ENCODE measurements at places on chromosomes 7 and 10.

DNA sequence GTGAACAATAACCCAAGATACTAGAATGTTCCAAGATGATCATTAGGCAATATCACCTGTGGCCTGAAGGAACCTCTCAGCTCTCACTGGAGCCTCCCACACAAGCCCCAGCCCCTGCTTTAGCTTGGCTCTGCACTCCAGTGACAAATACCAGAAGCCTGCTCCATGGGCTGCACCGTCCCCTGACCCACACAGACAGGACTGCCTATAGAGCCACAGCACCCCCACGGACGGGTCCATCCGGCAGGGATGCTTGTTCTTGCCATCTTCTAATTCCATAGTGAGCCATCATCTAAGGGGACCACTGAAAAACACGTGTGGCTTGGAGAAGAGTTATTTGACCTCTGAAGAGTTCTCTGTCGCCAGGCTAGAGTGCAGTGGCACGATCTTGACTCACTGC lies 100.9 kb downstream of the PTN start:
- H3K27ac ChIP-seq: no peak overlapping the region
- H3K4me3 ChIP-seq: no peak overlapping the region
- H3K36me3 ChIP-seq: no peaks in the 10 kb centered on the region
- DNase-seq: no peak

GRCh38 chr10:78389419-78389818 lies 355.8 kb downstream of the RPS24 start:
- no peaks in the 10 kb centered on the region for H3K4me1 ChIP-seq
- no peaks in the 10 kb centered on the region for H3K36me3 ChIP-seq
- H3K27ac ChIP-seq: no peak overlapping the region
- DNase-seq: no peak
- no peak overlapping the region for H3K4me3 ChIP-seq
- peaks cover 39% of the 10 kb centered on the region for H3K27me3 ChIP-seq

- DNase-seq: no peak
- no peaks in the 10 kb centered on the region for H3K4me1 ChIP-seq
- no peak overlapping the region for H3K4me3 ChIP-seq
- H3K36me3 ChIP-seq: no peaks in the 10 kb centered on the region
- no peak overlapping the region for H3K27ac ChIP-seq
Measured at GRCh38 chr10:125101049-125101448, 59.3 kb downstream of the CTBP2 start.

DNA sequence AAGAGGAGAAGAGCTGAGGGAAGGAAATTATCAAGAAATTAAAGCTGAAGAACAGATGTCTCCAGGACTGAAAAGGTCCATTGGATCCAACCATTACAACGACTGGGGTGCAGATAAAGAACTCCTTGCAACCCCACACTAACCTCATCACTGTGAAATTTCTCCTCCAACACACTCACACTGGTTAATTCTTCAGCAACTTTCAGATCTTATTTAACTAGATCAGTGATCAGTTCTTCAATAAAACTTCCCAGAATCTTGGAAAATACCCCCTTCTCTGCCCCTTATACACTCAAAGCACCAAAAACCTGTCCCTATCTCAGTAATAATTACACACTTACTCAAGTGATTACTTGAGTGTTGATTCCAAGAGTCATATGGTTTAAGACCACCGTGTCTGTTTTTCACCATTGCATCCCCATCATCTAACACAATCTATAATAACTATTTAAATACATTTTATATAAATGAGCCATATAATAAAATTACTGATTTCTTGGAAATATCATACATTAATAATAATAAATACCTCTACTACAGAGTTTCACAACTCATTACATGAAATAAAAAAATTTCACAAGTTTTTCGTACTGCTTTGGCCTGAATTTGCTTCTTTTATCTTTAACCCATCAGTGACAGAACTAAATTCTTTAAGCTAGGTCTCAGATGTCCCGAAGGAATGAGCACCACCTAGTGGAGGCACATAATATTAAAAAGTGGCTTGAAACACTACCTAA lies 123.7 kb downstream of the MPP7 start:
- H3K4me3 ChIP-seq: peak overlapping the region; percentile 90
- peaks cover 8% of the 10 kb centered on the region for H3K36me3 ChIP-seq
- H3K27ac ChIP-seq: peak overlapping the region; percentile 98
- peaks cover 24% of the 10 kb centered on the region for H3K4me1 ChIP-seq
- no peak for DNase-seq

DNA sequence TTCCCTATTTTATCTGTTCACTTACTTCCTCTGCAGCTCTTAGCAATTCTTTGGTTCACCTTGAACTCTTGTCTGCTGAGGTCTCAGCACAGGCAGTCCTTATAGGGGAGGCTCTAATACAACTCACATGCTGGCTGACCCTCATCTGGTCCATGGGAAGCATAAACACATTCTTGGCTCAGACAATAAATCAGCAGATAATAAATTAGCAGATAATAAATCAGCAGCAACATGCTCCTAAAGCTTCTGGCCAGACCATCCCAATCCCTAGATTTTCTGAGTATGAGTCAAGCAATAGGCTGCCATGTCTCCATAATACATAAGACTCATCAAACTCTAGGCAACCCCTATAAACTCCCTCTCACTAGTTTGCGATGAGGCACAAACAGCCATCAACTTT lies 208.6 kb upstream of the STEAP4 start:
- DNase-seq: no peak
- no peaks in the 10 kb centered on the region for H3K4me1 ChIP-seq
- no peak overlapping the region for H3K27ac ChIP-seq
- H3K27me3 ChIP-seq: no peaks in the 10 kb centered on the region
- H3K36me3 ChIP-seq: no peaks in the 10 kb centered on the region
- no peak overlapping the region for H3K4me3 ChIP-seq

- H3K4me1 ChIP-seq: no peaks in the 10 kb centered on the region
- DNase-seq: no peak
- H3K36me3 ChIP-seq: no peaks in the 10 kb centered on the region
- peaks cover 22% of the 10 kb centered on the region for H3K27me3 ChIP-seq
Measured at GRCh38 chr10:117647306-117647705, 104.8 kb downstream of the EMX2 start.

DNA sequence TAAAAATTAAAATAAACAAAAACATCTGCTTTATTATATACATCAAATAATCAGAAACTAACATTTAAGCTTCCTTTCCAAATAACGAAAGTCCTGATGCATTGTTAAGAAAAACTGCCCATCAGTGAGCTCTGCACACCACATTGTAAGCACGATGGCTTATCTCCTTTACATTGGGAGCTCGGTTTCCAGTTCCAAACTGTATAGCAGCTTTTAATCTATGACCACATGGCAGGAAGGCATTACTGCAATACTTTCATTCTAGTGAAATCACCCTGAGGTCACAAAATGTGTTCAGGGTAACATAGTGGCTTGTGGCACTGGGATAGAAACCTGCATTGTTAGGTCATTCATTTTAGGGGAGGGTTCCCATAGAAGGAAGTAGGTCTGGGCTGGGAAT lies 146.3 kb downstream of the ZNF22 start:
- H3K27ac ChIP-seq: no peak overlapping the region
- H3K27me3 ChIP-seq: peaks cover 31% of the 10 kb centered on the region
- no peak overlapping the region for H3K4me3 ChIP-seq
- H3K4me1 ChIP-seq: no peaks in the 10 kb centered on the region
- H3K36me3 ChIP-seq: peaks cover 2% of the 10 kb centered on the region
- no peak for DNase-seq

GRCh38 chr7:45052011-45052410 lies 36.8 kb downstream of the NACAD start:
- peaks cover 35% of the 10 kb centered on the region for H3K36me3 ChIP-seq
- peaks cover 69% of the 10 kb centered on the region for H3K4me1 ChIP-seq
- H3K4me3 ChIP-seq: no peak overlapping the region
- no peaks in the 10 kb centered on the region for H3K27me3 ChIP-seq
- H3K27ac ChIP-seq: no peak overlapping the region
- DNase-seq: no peak

DNA sequence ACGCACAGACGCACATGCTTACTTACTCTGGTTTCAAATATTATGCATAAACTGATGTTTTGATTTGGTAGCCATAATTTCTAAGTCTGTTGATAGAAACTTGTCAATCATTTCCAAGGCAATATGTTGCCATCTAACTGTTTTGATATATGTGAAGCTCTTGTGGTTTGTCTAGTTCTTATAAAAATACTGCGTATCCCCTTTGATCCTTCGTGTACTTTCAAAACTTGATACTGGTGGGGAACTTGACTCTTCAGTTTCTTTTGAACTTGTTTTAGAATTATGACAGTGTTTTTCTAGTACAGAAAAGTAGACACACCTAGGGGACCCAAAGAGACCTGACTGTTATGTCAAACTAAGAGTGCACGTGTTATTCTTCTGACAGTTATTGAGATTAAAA lies 708.0 kb downstream of the LRMDA start:
- no peaks in the 10 kb centered on the region for H3K27me3 ChIP-seq
- no peak overlapping the region for H3K27ac ChIP-seq
- no peak overlapping the region for H3K4me3 ChIP-seq

GRCh38 chr7:154569916-154570315 lies 433.0 kb downstream of the PAXIP1 start:
- H3K4me3 ChIP-seq: no peak overlapping the region
- no peaks in the 10 kb centered on the region for H3K36me3 ChIP-seq
- H3K27ac ChIP-seq: no peak overlapping the region
- no peak for DNase-seq
- H3K4me1 ChIP-seq: no peaks in the 10 kb centered on the region

DNA sequence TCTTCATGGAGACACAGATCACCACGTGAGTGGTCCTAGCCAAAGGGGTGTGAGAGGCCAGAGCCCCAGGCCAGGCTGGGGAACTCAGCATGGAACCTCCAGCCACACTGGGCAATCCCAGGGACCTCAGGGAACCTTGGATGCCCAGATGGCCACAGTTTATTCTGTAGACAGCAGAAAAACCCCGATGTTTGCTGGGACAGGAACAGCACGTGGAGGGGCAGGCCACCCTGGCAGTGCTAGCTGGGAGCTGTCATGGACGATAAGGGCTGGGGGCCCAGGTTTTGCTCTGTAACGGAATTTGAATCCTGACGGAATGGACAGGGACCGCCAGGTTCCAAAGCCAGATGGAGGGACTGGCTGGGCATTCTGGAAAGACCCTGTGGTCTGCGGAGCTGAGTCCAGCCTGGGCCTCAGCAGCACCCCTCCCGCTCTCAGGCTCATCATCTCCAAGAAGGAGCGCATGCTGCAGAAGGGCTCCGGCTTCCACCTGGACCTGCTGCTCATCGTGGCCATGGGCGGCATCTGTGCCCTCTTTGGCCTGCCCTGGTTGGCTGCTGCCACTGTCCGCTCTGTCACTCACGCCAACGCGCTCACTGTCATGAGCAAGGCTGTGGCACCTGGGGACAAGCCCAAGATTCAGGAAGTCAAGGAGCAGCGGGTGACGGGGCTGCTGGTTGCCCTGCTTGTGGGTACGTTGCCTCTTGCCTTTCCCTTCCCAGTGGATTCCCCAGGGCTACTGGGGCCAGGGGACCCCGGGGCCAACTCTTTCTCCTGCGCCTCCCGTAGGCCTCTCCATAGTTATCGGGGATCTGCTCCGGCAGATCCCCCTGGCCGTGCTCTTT lies 5.6 kb downstream of the FASTK start:
- peaks cover 17% of the 10 kb centered on the region for H3K4me1 ChIP-seq
- H3K27ac ChIP-seq: no peak overlapping the region
- DNase-seq: no peak
- H3K4me3 ChIP-seq: no peak overlapping the region
- peaks cover 26% of the 10 kb centered on the region for H3K36me3 ChIP-seq

GRCh38 chr10:110851020-110851612 lies 20.6 kb upstream of the PDCD4 start:
- peaks cover 11% of the 10 kb centered on the region for H3K36me3 ChIP-seq
- no peak for DNase-seq
- peak overlapping the region; percentile 65 for H3K4me3 ChIP-seq
- H3K27me3 ChIP-seq: no peaks in the 10 kb centered on the region

DNA sequence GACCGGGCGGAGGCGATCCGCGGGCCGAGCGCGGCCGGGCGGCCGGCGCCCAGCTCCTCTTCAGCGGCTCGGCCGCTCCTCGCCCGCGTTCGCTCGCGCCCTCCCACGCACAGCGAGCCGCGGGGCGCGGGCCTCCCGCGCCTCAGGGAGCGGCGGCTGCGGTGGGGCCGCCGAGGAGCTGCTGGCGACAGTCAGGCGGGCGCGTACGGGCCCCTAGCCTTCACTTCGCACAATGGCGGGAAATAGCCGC lies at the start of gene MCMBP:
MCMBP (minus strand) TSS at position 234 of the 250 bp plus-strand sequence. CDS start 259 bp downstream, outside the sequence.
- H3K36me3 ChIP-seq: peaks cover 12% of the 10 kb centered on the region
- no peaks in the 10 kb centered on the region for H3K27me3 ChIP-seq
- DNase-seq: no peak
- H3K27ac ChIP-seq: peak within 1 kb of the TSS; percentile 82
- H3K4me3 ChIP-seq: peak within 1 kb of the TSS; percentile 83
- peaks cover 42% of the 10 kb centered on the region for H3K4me1 ChIP-seq
